ENCODE measurements at places on chromosomes 16 and 17.

DNA sequence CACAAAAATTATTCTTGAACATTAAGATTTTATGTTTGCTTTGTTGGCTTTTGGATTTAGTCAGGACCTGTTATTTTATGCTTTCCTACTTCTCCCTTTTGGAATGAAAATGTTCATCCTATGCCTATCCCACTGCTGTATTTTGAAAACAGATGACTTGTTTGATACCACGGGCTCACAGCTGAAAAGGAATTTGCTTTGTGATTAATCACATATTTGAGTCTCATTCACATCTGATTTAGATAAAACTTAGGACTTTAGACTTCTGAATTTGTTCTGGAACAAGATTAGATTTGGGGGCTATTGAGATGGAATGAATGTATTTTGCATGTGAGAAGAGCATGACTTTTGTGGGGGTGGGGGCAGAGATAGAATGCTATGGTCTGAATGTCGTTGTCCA lies 1012.6 kb downstream of the CDH11 start:
- no peak for DNase-seq

DNA sequence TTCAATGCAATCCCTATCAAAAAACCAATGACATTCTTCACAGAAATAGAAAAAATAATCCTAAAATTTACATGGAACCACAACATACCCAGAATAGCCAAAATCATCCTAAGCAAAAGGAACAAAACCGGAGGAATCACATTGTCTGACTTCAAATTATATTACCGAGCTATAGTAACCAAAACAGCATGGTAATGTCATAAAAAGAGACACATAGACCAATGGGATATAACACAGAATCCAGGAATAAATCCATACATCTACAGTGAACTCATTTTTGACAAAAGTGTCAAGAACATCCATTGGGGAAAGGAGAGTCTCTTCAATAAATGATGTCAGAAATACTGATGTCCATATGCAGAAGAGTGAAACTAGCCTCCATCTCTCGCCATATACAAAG lies 105.8 kb upstream of the CORO6 start:
- no peak for DNase-seq

- peak; percentile 32 for DNase-seq
Measured at GRCh38 chr17:45430738-45431530, 1.7 kb downstream of the ARHGAP27 start.

DNA sequence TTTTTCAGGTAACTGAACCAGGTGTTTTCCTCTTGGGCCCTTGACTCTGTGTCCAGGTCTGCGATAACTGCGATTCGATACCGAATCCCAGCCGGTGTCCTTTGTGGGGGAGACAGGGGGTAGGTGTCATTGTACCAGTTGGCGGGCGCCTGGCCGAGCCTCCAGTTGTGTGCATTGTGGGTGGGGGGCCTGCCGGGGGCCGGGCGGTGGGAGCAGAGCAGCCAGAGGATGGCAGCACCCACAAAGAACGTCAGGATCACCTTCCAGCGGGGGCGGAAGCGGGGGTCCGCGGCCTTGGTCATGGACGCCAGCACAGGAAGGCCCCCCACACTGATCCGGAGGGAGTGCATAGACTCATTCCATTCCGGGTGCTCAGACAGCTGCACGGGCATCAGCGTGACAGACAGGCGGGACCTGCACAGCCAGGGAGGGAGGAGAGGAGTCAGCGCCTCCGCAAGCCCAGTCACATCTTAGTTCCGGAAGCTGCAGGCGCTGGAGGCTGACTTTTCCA lies 12.3 kb downstream of the CANT1 start:
- no peak for DNase-seq

GRCh38 chr17:37422971-37423625 lies 16.4 kb downstream of the TADA2A start:
- no peak for DNase-seq

- no peak for DNase-seq
Measured at GRCh38 chr16:50602531-50603205, 54.5 kb downstream of the NKD1 start.

DNA sequence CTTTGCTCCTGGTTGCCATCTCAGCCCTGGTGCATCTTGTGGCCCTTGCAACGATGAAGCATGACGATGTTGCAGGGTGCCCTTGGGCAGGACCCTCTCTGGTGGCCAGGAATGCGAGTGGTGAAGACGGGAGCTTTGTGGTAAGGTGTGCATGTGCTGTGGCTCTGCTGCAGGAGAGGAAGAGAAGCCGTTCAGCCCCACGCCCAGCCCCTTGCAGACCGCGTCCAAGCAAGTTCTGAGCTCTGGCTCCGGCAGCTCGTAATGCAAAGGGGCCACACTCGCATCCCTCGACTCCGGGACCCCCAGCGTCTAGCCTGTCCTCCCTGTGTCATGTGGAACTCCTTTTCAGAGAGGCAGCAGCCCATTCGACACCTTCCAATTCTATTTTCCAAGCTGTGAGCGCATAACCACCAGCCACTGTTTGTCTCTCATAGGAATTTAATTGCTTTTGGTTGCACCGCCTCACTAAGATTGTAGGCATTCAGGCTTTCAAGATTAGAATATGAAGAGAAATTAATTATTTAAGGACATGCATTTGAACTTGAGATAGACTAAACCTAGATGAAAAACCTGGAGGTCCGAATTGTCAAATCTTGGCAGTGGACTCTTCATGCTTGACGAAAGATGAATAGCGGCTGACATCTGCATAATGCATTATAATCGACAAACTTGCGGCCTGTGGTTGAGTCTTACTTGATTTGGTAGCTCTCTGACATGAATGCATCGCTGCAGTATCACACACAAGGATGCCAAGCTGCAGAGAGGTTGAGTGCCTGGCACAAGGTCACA lies 21.1 kb upstream of the KCNG4 start:
- DNase-seq: no peak

- peak; percentile 44 for DNase-seq
Measured at GRCh38 chr17:4739122-4740024, at the start of the genes CXCL16 and ZMYND15. CXCL16 (minus strand) TSS chr17:4739928; CDS start chr17:4739339, 589 bp downstream. ZMYND15 (plus strand) TSS chr17:4739833; CDS start chr17:4740549, 716 bp downstream.

GRCh38 chr16:77910021-77910420 lies 112.3 kb upstream of the CLEC3A start:
- DNase-seq: no peak

DNA sequence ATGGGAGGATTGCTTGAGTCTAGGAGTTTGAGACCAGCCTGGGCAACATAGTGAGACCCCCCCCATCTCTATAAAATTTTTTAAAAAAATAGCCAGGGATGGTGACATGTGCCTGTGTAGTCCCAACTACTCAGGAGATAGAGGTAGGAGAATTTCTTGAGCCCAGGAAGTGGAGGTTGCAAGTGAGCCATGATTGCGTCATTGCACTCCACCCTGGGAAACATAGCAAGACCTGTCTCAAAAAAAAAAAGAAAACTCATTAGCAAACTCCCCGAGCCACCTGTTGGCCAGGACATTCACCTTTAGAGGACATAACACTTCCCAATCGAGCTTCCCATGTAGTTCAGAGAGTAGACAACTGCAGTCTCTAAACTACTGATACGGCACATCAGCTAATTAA lies 274.2 kb downstream of the ABCC12 start:
- DNase-seq: no peak

- no peak for DNase-seq
Measured at GRCh38 chr16:27645396-27645795, 95.5 kb downstream of the KATNIP start.

GRCh38 chr16:25978218-25978617 lies 286.5 kb downstream of the HS3ST4 start:
- no peak for DNase-seq

DNA sequence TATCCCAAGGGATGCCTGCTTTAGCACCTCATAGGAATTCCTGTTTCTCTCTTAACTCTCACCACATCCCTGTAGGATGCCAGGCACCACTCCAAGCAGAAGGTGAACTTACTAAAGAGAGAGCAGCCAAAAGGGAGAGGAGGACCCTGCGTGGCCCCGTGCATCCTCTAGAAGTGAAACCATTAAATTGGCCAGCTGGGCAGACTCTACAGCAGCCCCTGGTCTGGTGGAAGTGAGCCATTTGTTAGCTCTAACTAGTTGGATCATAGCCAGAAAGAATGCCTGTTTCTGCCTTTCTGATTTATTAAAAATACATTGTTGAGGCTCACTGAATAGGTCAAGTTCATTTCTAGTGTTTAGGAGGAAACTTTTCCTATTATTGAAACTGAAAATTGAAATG lies 22.3 kb downstream of the TMEM11 start:
- no peak for DNase-seq

DNA sequence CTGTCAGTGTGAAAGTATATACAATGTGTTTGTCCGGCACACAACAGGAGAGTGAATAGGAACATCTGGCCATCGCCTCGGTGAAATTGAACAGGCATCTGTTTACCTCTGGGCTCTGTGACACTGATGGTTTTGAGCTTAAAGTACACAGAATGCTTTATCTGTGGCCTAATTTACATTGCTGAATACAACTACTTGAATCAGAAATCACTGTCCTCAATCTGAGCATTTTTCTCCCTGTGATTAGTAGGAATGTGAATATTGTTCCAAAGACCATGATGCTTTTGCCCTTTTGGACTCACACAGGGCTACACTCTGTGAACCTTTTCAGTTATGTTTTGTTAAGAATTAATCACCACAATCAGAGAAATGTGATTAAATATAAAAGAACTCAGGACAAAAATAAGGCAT lies 323.0 kb upstream of the TBX2 start:
- DNase-seq: no peak

- DNase-seq: no peak
Measured at GRCh38 chr17:9670596-9670995, 25.3 kb downstream of the USP43 start.

- no peak for DNase-seq
Measured at GRCh38 chr16:86946981-86947380, 368.6 kb downstream of the FOXL1 start.

- no peak for DNase-seq
Measured at GRCh38 chr17:57281887-57282286, 25.6 kb downstream of the MSI2 start.
